Left lung (tissue), 14 donors: ENCODE measurements at places on chromosomes 4 and X.

DNA sequence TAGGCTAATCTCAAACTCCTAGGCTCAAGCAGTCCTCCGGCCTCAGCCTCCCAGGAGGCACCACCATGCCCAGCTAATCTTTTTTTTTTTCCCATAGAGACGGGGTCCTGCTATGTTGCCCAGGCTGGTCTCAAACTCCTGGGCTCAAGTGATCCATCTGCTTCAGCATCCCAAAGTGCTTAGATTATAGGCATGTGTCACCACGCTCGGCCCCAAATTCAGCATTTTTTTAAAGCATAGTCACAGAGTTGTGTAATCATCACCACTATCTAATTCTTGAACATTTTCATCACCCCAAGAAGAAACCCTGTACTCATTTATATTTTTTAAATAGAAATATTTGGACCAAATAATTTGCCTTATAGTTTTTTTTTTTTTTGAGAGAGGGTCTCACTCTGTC lies 10.3 kb downstream of the CENPI start:
- DNase-seq: no peak

GRCh38 chrX:10628906-10629305 lies 8.5 kb upstream of the MID1 start:
- no peak for DNase-seq

DNA sequence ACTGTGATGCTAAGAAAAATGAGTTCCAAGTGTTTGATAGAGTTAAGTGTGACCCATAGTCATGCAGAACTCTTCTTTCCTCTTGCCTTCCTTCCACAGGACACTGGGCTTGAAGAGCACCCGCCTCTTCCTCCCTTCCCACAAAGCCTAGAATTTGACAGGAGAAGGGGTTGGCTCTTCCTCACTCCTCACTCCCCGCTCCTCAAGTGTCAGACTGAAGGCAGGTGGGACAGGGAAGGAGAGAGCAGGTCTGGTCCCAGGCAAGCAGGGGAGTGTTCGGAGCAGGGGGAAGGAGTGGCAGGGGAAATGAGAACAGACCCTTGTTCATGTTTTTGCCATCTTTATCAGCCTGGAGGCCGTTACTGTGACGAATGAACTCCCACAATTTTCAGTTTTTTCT lies 10.7 kb downstream of the MAGED2 start:
- DNase-seq: no peak

GRCh38 chrX:136692271-136692670 lies 44.3 kb downstream of the CD40LG start:
- DNase-seq: no peak

GRCh38 chr4:106614441-106614840 lies 245.9 kb upstream of the GIMD1 start:
- no peak for DNase-seq

DNA sequence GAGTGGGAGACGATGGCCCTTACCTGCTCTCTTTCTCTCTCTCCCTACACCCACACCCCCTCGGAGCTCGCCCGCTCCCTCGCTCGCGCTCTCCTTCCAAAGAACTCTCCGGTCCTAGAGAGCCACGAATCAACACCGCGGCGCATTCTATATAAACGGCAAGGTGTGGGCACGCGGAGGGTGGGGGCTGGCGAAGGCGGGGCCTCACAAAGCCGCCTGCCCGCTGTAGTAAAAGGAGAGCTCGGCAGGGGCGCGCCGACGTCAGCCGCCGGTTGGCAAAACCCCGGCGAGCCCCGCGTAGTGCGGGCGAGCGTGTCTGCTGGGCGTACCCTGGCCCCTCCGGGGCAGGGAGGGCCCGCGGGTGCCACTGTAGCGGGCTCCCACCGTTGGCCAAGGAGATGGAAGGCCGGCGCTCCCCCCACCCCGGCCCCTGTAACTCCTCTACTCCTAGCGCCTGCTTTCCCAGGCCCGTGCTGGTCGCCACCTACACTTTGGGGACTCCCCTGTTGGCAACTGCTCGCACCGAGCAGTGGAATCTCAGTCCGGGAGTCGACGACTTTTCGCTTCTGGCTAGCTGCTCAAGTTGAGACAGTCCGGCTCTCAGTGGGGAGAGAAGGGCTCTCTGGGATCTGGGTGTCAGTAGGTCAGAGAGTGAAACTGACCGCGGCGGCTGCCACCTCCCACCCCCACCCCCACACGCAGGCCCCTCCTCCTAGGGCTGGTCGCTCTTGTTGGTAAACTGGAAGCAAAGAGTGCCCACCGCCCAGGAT lies 325.5 kb upstream of the F9 start:
- DNase-seq: peak; percentile 47

GRCh38 chr4:3462321-3462789 lies 751 bp upstream of the DOK7 start:
- no peak for DNase-seq

DNA sequence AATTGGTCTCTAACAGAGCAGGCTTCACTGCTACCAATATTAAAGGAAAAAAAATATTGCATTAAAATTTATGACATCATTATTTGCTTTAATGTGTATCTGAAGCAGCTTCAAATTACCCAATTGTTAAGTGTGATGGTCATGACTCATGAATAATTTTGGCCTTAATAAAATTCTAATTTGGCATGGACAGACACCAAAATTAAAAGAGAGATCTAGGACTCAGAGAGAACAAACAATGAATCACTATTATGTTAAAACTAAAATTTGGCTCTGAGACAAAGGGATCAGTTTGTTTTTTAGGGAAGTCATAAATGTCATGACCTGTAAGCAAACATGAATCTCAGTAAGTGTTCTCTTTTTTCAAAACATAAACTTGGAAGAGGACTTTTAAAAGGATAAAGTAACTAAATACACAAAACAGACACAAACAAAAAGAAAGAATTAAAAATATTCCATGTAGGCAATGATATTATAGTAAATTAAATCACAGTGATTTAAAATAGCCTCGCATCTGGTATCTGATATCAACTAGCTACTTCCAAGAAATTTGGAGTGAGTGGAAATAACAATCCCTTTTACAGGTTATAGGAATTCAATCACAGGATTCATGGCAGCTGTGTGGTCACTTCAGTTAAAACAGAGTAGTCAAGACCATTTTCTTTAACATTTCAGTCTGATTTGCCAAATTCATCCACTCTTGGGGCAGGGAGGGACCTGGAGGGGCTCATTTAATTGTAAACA lies 11.6 kb downstream of the VEGFC start:
- DNase-seq: no peak

DNA sequence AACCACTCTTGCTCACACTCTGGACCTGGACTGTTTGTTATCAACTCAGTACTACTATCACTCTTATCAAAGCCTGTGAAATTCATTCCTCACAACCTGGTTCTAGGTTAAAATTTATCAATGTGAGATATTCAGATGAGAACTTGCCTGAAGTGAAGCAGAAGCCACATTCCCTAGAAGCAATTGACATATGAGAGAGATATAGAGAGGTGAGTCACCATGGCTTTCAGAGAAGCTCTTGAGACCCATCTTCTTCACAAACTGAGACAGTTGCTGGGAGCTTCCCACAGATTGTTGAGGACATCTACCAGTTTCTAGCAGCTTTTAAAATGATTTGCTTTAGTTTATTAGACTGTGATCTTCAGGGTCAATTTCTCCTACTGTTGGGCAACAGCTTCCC lies 316.9 kb upstream of the TET2 start:
- DNase-seq: no peak

- no peak for DNase-seq
Measured at GRCh38 chrX:153921070-153921469, 5.0 kb downstream of the ARHGAP4 start.

DNA sequence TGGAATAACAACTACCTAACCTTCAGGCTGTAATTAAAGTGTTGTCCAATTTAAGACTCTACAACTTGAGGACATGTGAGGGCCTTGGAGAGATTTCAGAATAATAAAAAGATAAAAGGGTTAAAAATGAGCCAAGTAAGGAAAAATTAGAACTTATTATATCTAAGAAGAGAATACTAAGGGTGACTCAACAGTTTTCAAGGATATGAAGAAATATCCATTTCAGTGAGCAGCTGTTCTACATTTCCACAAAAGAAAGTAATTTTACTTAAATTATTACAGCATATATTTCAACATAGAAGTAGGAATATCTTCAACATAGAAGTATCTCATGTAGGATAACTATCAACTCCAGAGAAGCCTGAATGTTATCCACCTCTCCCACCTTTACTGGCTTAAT lies 11.3 kb downstream of the SNX12 start:
- no peak for DNase-seq

DNA sequence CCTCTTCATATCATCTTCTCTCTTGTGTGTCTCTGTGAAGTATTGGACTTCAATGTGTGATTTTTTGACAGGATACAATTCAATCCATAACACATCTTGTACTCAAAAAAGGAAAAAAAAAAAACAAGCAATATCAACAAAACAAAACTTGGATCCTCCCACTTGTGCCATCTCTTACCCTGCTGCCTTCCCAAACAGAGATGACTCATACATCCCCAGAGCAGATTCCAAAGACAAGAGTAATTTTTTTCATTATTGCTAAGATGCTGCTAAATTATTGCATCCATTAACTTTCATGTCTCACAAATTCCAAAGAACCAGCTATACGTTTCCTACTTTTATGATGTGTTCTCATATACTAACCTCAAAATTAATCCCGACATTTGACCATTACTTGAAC lies 479.2 kb downstream of the GBA3 start:
- DNase-seq: no peak

DNA sequence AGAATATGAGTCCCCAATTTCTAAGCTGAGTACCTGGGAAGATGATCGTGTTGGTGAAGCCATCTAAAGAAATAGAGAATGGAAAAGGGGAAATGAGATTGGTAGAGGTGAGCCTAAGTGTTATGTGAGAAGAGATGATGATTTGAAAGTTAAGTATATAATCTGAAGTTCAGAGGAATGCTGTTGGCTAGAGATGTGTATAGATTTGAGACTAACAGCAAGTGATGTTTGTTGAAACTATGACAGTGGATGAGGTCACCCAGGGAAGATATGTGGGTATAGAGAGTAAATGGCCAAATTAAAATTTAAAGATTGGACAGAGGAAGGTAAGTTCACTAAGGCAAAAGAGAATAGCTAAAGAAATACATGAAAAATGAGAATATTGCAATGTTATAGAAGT lies 324.2 kb downstream of the MAPK10 start:
- DNase-seq: no peak

DNA sequence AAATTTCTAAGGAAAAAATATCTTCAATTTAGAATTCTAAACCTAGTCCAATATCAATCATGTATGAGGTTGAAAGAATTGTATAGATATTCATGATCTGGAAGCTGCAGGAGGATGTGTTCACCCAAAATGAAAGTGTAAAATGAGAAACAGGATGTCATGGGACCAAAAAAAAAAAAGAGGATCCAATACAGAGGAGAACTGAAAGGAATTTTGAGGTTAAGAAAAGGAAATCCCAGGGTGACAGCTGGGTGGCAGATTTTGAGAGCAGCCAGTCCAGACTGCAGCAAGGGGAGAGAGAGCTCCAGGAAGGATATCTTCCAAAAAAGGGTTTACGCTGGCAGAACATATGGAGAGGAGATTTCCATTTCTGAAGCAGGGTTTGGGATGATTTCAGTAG lies 38.9 kb downstream of the TLR10 start:
- DNase-seq: no peak

- no peak for DNase-seq
Measured at GRCh38 chr4:26907731-26908599, 47.3 kb downstream of the STIM2 start.

DNA sequence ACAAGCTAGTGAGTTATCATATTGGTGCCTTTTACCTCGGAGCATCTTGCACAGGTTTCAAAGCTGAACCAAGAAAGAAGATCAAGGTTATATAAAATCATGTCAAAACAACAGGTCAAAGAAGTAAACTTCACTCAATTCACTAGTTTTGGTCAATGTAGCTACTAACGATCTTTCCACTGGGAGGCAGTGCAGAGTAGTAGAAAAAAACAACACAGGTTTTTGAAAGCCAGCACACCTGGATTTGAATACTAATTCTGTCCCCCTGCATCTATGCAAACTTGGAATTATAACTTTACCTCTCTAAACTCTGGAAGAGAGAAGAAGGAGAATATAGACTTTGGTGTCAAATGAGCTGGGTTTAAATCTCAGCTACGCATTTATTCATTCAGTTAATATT lies 266.1 kb downstream of the GRIA3 start:
- no peak for DNase-seq

DNA sequence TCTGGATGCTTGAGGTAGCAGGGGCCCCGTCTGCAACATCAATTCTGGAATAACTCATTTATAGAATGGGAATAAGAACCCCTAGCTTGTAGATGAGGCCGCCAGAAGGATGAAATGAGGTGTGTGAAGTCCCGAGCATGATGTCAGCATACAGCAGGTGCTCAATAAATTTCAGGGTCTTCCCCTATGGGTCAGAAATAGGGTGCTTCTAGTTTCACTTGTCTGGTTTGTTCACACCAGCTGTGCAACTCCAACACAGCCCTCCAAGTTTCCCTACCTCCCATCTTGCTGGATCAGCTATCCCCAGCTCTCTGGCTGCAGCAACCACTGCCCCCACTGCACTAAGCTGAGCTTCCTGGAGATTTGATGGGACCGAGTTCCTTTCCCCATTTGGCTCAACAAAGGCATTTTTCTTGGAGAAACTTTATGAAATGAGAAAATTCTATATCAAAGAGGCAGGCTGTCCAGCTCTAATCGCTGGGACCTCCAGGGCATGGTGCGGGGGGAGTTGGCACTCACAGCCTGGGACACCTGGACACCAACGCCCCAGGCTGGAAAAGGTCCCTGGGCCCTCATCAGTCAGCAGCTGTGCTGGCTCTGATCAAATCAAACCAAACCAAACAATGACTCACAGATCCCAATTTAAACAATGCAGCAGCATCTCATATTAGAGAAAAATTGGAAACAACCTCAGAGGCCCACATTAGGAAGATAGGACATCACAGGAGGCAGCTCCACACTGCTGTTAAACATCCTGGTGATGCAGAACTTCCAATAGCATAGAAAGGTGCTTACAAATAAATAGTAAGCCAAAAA lies 13.3 kb downstream of the SLC2A9 start:
- peak; percentile 44 for DNase-seq

DNA sequence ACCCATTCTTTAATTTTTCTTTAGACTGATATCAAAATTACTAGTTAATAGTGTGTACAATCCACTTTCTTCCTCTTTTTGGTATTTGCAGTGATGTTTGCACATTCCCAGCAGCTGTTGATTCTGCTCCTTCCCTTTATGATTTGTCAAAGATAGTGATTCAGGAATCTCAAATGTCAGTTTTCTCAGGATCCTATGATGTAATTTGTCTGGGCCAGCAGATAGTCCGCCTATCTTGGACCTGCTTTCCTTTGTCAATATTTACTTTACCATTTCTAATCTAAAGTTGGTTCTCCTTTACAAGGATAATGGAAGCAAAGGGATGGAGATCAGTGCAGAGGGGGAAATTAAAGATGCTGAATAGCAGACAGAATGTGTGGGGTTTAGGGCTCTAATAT lies 122.1 kb downstream of the REELD1 start:
- DNase-seq: no peak

DNA sequence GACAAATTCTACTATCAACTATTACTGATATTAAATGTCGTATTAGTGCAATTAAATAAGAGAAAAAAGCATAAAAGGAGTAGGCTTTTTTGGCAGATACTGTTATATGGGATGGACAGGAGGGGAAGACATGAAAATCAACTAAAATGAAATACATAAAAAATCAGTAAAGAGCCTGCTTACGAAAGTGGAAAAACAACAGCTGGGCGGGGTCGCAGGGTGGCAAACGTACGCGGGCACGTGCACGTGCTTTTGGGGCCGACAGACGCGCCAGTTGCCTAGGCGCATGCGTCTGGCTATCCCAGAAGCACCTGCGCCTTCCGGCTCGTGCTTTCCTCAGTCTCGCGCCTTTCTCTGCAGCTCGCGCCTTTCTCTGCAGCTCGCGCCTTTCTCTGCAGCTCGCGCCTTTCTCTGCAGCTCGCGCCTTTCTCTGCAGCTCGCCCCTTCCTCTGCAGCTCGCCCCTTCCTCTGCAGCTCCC lies at the start of gene YY2:
TSS of gene YY2 (plus strand) at position 51 of the 479 bp plus-strand sequence. CDS start 498 bp downstream, outside the sequence.
- no peak for DNase-seq

- no peak for DNase-seq
Measured at GRCh38 chrX:22760513-22761057, 239.2 kb upstream of the DDX53 start.
